ENCODE measurements at places on chromosomes 7 and 10.

GRCh38 chr7:106757846-106758245 lies 96.9 kb upstream of the CCDC71L start:
- no peak for DNase-seq

DNA sequence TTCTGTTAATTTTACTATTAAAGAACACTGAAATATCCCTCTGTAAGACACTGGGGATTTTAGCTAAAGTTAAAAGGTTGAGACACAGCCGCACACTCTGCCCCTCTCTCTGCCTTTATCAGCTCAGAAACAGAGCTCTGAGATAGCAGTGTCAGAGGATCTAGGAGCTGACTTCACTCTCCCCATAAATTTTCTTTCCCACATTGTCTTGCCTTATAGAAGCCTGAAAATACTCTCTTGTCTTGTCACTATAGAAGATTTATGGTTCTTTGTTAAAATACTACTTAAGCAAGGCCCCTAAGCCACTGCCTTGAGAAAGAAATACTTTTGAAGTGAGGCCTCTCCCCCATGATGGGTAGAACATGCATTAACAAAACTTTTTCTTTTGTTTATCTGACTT lies 105.7 kb upstream of the C10orf90 start:
- DNase-seq = no peak

DNA sequence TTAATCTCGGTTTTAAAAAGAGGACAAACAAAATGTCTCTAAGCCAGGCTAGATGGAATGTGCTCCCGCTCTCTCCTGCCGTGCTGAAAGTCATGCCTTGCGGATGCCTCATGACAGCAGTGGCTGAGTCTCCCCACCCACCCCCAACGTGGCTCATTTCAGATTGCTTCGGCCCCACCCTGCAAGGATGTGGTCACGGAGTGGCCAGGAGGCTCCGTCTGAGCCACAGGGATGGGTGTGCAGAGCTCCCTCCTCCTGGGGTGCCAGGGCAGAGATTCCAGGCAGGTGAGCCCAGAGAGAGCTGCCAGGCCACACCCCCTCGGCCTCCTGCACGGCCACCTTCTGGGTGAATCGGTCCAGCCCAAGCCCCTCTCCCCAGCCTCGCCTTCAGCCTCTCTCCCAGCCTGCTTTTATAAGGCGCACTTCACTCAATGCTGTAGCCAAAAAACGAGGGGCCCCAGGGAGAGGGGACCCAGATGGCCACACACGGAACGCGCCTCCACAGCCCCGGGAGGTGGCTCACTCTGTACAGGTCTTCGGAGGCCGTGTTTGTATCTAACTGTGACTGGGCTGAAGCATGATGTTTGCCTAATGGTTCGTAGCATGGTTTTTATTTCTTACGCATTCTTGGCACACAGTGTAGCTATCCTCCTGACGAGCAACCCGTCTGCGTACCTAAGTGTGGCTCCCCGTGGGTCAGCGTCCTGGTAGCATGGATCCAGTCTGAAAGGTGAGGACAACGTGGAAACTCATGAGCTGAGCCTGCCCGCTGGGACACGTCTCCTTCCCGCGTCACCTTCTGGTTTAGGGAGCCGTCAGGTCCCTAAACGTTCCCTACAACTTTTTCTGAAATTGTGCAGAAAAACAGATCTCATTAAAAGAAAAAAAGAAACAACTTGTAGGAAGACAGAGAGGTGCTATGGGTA lies 413.8 kb upstream of the FOXK1 start:
- no peak for DNase-seq

DNA sequence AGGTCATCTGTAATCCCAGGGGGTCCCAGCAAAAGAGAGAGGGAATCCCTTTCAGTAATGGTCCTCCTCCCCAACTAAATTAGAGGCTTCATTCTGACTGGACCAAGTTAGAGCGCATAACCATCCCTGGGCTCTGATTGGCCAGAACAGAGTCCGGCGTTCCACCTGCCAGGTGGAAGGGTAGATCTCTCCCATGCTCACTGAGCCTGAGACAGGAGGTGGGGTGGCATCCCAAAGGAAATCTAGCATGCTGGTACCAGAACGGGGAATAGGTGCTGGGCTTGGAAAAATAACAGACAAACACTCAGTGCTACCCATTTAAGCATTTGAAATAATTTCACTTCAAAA lies 21.0 kb upstream of the TSPAN33 start:
- DNase-seq = no peak

- no peak for DNase-seq
These were observed 45.7 kb upstream of the NXPH1 start for GRCh38 chr7:8387551-8388256.

DNA sequence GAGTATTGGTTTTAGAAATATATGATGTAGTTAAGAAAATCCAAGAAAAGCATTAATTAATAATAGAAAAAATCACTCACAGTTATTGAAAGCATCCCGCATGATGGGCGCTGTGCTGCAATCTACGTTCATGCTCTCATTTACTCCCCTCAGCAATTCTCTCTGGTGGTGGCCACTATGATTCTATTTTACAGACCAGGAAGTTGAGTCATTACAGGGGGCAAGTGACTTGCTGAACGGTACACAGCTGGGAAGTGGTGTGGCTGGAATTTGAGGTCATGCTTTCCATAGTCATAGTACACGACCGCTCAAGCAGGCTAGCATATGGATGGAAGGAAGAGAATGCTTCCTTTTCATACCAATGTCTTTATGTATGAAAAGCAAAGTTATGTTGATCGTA lies 117.4 kb downstream of the TES start:
- DNase-seq = no peak

DNA sequence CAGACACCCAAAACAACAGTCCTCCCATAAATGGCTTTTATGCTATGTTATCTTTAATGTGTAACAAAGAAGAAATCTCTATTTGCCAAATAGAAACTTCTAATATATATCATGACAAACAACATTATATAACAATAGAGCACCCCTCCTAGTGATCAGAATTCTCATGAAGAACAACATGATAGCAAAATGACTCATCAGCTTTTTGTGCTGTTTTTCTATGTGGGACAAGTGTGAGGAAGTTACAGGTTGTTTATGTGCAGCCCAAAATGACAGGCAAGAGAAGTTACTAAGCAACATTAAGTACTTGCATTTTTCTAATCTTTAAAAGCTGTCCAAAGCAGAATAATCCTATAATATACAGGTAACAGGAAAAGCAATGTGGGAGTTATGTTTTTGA lies 7.7 kb downstream of the DGKB start:
- no peak for DNase-seq

DNA sequence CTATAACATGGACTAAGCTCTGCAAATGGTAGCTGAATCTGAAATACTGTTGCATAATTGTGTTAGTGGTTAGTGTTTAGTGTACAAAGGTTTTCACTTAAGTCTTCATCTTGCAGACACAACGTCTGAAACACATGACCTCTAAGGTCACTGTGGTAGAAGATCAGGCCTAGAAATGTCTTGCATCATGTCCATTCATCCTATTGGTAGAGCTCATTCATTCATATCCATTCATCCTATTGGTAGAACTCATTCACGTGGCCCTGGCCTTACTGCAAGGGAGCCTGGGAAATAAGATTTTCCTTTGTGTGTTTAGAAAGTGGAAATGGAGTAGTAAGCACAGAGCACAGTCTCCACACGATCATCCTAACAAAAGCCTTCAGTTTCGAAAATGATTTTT lies 485.8 kb downstream of the PLXNA4 start:
- no peak for DNase-seq

DNA sequence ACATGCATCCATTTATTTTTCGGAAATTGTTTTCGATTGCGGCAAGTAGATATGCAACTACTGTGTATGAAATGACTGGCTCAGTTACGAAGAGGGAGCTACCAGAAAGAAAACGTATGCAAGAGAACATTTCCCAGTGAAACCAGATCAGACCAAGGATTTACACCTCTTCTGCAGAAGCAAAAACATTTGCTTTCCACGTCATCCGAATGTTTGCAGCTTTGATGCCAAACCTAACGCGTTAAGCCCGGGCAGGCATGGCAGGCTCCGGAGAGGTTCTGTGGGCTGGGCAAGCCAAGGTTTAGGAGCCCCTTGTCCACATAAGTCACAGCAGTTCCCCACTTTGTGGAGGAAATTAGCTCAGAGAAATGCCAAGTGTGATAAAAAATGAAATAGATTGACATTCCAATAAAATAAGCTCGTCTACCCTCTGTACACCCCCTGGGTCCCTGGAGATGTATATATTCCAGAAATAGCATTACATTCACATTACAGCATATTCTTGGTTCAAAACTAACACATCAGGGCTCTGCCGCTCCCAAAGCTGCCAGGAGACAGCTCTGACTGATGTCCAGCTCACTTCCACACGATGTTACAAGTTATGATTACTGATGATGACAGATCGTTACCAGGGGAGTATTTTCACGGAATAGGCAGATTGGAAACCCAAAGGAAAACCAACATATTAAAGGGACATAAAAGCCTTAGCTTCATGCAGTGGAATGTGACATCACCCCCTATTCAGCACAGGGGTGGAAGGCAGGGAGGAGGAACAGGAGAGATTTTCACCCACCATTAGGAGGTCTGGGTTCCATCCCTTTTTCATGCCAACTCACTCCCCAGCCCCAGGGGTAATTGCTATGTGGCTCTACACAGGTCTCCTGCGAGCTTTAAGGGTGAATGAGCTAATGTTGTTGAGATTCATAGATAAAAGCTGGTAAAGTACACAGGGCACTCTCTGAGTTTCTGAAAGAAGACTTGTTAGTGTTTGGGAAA lies 81.5 kb downstream of the LYZL1 start:
- DNase-seq = no peak

DNA sequence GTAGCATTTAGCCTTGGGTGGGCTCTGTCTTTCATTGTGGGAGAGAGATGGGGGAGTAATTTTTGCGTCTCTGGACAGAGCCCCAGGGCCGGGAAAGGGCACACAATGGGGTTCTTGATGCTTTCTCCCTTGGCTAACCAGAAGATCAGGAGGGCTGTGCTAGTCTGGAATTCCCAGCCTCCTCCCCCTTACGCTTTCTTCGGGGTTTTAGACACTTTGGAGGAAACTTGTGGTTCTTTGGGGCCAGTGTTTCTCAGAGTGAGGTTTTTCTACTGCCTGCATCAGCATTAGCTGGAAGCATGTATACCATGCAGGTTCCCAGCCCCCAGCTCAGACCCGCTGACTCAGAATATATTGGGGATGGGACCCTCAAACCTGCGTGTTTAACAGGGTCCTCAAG lies 7.0 kb downstream of the NEURL1 start:
- no peak for DNase-seq

- DNase-seq = no peak
These were observed 111.9 kb upstream of the RPA3 start for GRCh38 chr7:7830122-7830878.

GRCh38 chr10:91787810-91788209 lies 10.4 kb upstream of the TNKS2 start:
- no peak for DNase-seq

DNA sequence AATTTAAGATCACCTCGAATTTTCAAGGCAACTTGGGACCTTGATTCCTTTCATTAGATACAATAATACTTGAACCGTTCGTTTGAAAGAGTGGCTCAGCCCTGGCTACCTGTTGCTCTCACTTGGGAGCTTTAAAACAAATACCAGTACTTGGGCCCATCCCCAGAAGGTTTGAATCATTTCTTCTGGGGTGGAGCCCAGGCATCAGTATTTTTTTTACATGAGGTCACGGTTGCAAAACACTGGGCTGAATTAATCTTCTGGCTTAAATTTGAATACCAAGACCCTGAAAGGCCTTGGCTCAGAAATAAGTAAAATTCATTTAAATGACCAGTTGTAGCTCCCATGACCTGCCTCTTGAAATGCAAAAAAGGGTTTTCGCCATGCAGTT lies 214.9 kb downstream of the CREB5 start:
- DNase-seq = no peak

- DNase-seq = no peak
These were observed 211.6 kb upstream of the MAGI2 start for GRCh38 chr7:79664884-79665676.

GRCh38 chr7:47217570-47218360 lies 364.1 kb downstream of the TNS3 start:
- DNase-seq = no peak

DNA sequence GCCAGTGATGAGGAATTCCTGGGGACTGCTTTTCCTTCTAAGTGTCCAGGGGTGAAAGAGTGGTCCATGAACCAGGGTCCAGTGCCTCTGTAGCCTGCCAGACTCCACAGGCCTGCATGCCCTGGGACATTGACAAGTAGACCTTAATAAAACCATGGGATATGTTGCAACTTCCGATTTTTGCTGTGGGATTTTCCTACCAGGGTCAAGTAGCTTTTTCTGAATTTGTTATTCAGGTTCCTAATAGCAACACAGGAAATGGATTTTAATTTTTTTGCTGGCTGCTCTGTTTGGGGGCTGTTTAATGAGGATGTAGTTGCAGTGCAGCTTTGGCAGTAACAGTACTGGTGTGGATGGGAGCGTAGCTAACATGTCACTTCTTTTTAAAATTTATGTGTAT lies 42.1 kb downstream of the WBP1L start:
- DNase-seq = no peak

DNA sequence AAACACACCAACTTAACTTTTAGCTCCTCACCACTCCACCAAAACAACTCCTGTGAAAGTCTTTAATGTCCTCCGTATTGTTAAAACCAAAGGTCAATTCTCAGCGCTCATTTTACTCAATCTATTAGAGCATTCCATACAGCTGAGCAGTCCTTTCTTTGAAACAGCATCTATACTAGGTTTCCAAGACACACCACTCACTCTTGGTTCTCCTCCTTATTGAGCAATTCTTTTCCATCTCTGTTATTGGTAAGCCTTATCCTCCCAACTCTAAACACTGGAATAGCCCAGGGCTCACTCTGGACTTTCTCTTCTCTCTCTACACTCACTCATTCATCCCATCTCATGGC lies 34.9 kb downstream of the COA1 start:
- DNase-seq = no peak

GRCh38 chr10:110057456-110057855 lies 49.7 kb downstream of the ADD3 start:
- DNase-seq = no peak

DNA sequence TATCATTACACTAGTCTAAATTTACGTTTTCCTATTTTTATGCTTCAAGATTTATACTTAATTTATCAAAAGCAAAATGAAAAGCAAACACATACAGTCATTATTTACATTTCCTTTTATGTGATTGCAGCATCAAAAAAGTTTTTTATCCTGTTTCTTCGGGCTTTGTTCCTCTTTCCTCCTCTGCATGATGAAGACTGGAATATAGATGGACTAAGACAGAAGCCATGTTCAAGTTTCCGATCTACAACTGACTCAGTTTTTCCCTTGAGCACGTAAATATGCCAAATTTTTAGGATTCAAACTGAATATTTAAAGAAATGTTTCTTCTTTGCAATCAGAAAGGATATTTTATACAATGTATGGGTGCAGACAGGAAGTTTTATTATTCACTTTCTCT lies 273.5 kb upstream of the DGKB start:
- DNase-seq = no peak

- DNase-seq = no peak
These were observed 8.4 kb upstream of the INMT start for GRCh38 chr7:30743371-30744074.

DNA sequence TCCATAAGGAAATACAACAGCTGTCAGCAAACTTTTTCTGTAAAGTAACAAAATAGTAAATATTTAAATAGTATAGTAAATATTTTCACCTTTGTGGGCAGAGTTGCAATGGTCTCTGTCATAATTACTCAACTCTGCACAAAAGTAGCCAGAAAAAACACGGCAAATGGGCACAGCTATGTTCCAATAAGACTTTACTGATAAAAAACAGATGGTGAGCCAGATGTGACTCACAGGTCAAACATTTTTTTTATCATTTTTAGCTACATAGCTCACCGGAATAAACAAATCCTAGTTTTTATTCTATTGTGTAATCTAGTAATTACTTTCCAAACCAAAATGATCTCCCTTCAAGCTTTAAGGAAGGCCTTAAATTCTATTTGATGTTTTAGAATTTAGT lies 55.3 kb downstream of the NCAPG2 start:
- DNase-seq = no peak

Measured in CD4-positive, alpha-beta T cell treated with Interleukin-17A for 4 hours (primary cell).